ENCODE measurements at places on chromosomes 1 and 21.

- DNase-seq: no peak
Observed at GRCh38 chr1:3664700-3665375, 12.5 kb downstream of the TP73 start.

GRCh38 chr1:93694039-93694438 lies 12.4 kb upstream of the BCAR3 start:
- no peak for DNase-seq

GRCh38 chr1:47423872-47424271 lies 7.8 kb downstream of the FOXE3 start:
- no peak for DNase-seq

- DNase-seq: peak; percentile 17
Observed at GRCh38 chr1:103461161-103462105, 64.1 kb upstream of the RNPC3 start.

DNA sequence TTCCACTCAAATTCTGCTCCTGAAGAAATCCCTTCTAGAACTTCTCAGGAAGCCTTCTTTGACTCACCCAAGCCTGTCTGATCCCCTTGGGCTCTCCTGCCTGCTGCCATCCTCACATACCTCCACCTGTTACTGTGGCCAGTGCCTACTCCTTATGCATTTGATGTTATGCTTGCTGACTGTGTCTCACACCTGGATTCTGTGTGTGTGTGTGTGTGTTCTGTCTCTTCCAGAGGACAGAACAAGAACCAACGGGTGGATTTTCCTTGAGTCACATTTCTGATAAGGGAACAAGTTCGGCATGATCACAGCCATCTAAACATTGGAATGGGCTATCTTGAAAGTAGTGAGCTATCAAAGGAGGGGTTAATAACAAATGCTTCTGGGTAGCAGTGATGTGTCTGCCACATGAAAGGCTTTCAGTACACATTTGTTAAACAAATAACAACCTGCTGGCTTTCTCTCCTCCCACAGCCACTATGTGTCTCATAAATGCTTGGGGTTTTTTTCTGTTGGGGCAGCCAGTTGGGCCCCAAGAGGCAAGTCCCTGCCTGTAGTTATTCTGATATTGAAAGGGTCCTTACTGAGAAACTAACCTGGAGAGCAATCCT lies 8.9 kb upstream of the GPR37L1 start:
- no peak for DNase-seq

DNA sequence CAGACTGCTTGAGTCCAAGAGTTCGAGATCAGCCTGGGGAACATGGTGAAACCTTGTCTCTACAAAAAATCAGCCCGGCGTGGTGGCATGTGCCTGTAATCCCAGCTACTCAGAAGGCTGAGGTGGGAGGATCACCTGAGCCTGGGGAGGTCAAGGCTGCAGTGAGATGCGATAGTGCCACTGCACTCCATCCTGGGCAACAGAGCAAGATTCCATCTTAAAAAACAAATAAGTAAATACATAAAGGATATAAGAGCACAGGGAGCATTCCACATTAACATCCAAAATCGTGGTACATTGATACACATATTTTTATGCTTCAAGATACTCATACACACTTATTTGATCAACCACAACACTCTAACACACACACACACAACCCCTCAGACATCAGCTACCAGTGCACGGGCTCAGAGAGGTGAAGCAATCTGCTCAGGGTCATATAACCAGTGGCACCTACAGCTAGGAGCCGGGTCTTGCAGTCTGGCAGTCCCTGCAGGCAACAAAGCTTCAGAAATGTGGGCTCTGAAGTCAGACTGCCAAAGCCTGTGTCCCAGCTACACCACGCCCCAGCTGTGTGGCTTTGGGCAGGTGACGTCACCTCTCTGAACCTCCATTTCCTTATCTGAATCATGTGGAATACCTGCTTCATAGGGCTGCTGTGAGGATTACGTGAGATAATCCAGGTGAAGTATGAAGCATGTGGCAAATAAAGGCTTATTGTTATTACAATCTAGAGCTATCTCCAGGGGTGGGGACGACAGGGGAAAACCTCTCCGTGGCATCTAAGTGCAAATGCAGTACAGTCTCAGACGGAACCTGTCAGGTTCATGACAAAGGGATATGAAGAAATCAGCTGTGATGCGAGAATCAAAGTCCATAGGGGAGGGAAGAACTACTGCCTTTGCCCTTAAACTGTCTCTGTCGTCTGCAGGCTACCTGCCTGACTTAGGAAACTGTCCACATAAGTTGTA lies 4.8 kb upstream of the CRYBG2 start:
- DNase-seq: no peak
